ENCODE measurements at places on chromosomes 7 and 10.

DNA sequence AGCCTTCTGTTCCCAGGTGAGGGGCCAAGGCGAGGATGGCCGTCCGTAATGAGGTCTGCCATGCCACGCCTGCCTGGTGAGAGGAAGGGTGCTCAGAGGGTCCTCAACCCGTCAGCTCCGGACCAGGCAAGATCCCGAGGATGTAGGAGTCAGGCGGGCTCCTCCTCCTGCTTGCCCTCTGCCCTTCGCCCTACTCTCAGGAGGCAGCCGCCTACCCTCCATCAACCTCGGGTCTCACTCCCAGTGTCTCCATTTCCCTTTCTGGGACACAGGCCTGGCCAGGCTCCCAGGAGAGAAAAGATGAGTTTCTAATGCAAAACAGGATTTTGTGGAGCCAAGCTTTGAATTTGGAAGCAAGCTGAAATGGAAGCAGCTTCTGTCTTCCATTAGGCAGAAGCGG lies 184.0 kb downstream of the PTPN20 start:
- DNase-seq: no peak

GRCh38 chr7:1560620-1561031 lies 4.6 kb upstream of the TMEM184A start:
- DNase-seq: no peak

- no peak for DNase-seq
Measured at GRCh38 chr7:111043561-111043960, 47.4 kb upstream of the LRRN3 start.

DNA sequence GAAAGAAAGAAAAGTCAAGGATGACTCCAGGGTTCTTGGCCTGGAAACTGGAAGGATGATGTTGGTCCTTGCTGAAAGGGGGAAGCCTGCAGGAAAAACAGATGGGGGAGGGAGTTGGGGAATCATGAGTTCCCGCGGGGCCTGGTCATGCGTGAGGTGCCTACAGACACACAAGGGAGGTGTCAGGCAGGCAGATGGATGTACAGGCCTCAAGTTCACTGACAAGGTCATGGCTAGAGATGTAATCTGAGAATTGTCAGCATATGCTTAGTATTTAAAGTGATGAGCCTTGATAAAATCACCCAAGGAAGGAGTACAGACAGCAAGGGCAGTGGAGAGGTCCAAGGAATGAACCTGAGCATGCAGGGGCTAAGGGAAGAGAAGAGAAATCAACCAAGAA lies 46.8 kb downstream of the DLG5 start:
- no peak for DNase-seq

- no peak for DNase-seq
Measured at GRCh38 chr10:75094465-75094864, 17.0 kb upstream of the SAMD8 start.

- no peak for DNase-seq
Measured at GRCh38 chr10:29026065-29026797, 262.6 kb upstream of the LYZL1 start.

GRCh38 chr10:70222340-70222794 lies 10.9 kb downstream of the PPA1 start:
- DNase-seq: no peak

GRCh38 chr7:7769710-7770627 lies 51.6 kb upstream of the RPA3 start:
- DNase-seq: no peak

DNA sequence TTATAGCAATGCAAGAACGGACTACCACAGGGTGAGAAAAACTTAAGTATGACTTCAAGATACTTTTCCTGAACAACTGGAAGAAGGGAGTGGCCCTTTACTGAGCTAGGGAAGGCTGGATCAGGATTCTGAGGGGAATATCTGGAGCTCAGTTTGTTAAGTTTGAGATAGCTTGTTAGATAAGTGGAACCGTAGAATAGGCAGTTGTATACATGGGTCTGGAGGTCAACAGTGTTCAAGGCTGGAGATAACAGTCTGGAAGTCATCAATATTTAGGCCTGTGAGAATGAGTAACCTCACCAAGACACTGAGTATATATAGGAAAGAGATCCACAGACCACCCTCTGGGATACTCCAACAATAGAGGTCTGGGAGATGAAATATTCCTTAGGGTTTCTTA lies 7.2 kb downstream of the PLEKHA1 start:
- DNase-seq: no peak

GRCh38 chr10:79947083-79947415 lies 1.9 kb downstream of the SFTPD start:
- DNase-seq: no peak

DNA sequence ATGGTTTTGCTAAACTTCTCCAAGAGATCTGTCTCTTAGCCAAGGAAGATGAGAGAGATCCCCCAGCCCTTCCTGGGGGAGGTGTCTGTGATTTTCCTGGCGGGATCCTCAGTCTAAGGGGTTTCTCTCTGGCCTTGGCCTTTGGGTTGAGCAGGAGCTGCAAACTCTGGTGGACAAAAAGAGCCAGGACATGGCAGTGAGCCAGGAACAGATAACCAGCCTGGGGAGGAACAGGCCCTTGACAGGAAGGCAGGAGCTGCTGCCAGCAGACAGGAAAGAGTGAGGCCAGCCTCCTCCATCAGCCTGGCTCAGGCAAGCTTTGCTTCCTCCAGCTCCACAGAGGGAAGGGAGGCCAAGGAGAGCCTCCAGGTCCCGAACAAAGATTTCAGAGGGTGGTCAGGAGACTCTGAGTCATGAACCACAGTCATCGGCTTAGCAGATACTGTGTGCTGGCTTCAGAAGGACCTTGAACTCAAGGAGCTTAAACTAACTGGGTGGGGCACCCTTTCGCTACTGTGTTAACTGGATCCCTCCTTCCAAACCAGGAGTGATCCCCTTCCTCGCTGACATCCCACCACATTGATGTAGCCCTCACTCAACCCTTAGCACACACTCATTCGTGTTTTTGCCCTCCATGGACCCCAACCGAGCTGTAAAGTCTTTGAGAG lies 34.7 kb downstream of the DDIT4 start:
- DNase-seq: no peak

GRCh38 chr10:130897815-130898214 lies 413.7 kb downstream of the TCERG1L start:
- DNase-seq: no peak

DNA sequence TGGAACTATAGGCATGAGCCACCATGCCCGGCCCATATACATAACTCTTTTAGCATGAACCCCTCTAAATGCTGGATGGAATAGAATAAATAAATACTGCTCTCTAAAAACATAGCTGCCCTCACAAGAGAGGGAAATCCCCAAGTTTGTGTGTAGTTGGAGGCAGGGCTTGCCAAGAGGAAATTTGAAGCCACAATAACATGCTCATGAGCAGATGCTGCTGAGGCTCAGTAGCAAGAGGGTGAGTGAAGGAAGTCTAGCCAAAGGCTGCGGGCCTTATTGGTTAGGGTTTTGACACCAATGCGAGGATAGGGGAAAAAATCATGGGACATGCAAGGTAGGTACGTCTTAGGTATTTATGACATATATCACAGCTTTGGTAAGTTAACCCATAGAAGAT lies 17.3 kb downstream of the TPK1 start:
- peak; percentile 17 for DNase-seq

- no peak for DNase-seq
Measured at GRCh38 chr10:53886325-53887300, 914.4 kb downstream of the PCDH15 start.

DNA sequence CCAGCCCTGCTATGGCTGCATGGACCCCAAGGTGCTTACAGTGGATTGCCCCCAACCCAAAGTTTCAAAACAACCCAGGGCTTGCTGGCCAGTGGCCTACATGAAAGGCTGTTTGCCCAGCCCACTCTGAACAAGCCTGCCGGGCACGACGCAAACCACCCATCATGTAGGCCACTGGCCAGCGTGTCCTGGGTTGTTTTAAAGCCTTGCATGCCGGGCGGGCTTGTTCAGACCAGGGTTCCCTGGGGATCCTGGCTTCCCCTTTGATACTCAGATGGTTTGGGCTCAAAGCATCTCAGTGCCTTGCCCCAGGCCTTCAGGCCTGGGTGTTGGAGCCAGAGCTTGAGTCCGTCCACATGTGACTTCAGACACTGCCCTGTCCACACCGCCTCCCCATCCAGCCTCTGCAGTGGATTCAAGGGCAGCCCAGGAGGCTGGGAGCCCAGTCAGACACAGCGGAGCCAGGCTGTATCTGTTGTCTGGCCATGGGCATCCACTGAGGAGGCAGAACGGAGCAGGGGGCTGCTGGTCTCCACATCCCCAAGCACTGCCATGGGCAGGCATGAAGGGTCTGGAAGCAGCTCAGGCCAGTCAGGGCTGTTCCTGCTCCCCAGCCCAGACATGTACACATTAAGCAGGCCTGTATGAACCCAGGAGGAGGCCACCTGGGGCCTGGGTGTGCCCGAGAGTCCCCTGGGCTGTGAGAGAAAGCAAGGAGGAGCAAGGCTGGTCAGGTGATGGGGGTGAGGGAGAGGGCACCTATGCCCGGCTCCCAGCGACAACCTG lies 4.0 kb upstream of the ADIRF start:
- no peak for DNase-seq

GRCh38 chr10:22962817-22963216 lies 35.0 kb downstream of the ARMC3 start:
- DNase-seq: no peak

DNA sequence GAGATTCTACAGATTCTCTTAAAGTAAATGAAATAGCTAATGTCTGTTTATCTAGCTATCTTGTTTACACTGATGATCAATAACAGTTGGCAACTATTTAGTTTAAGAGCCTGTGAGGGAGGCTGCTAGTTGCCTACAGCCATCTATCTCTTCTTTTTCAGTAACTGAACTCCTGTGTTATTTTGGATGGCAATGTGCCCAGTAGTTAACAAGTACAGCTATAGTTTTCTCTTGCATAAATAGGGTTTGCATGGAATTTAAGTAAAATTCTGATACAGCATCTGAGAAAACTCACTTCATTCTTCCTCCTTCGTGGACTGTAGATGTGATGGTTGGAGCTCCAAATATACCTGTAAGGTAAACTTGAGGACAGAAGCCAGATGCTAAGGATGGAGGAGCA lies 219.5 kb upstream of the POT1 start:
- no peak for DNase-seq

DNA sequence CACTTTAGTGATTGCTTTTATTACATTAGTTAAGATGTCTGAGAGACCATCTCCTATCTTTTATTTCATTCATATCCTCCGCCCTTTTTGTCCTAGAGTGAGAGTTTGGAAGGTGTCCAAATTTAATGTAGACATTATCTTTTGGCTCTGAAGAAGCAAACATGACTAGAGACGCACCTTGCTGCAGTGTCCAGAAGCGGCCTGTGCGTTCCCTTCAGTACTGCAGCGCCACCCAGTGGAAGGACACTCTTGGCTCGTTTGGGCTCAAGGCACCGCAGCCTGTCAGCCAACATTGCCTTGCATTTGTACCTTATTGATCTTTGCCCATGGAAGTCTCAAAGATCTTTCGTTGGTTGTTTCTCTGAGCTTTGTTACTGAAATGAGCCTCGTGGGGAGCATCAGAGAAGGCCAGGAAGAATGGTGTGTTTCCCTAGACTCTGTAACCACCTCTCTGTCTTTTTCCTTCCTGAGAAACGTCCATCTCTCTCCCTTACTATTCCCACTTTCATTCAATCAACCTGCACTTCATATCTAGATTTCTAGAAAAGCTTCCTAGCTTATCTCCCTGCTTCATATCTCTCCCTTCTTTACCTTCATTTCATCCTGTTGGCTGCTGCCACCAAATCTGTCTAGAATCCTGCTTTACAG lies 10.4 kb upstream of the CLCN1 start:
- DNase-seq: peak; percentile 58

DNA sequence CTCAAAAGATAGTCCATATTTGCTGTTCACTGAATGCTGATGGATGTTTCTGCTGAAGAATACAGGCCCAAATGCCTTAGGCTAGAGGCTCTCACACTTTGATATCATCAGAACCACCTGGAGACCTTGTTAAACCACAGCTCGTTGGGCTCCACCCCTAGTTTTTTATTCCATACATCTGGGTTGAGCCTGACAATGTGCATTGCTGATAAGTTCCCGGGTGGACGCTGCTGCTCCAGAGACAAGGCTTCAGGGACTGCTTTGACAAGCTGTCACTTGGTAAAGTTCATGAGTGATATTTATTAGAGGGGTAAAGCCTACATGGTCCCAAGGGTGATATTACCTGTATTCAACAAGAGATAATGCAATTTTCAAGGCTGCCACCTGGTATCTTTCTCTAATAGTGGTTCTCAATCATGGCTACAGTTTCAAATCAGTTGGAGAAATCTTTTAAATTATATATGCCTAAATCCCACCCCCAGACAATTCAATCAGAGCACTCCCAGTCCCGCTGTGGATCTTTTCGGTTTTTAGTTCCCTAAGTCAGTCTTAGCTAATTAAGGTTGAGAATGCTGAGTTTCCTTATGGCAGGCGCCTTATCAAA lies 107.1 kb upstream of the GSDME start:
- DNase-seq: no peak

- no peak for DNase-seq
Measured at GRCh38 chr10:48804740-48805182, 120.1 kb downstream of the WDFY4 start.

DNA sequence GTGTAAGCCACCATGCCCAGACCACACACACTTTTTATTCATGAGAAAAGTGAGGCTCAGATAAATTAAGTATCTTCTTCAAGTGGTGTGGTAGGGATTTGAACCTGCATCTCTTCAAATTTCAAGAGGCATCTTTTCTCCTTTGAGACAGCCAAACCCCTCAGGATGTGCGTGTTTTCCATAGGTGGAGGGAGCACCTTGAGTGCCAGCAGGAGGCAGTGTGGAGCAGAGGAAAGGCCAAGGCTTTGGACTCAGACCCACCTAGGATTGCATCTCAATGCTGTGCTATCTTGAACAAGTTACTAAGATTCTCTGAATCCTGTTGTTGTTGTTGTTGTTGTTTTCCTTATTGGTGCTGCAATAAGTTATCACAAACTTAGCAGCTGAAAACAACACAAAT lies 40.2 kb upstream of the MYL10 start:
- no peak for DNase-seq

DNA sequence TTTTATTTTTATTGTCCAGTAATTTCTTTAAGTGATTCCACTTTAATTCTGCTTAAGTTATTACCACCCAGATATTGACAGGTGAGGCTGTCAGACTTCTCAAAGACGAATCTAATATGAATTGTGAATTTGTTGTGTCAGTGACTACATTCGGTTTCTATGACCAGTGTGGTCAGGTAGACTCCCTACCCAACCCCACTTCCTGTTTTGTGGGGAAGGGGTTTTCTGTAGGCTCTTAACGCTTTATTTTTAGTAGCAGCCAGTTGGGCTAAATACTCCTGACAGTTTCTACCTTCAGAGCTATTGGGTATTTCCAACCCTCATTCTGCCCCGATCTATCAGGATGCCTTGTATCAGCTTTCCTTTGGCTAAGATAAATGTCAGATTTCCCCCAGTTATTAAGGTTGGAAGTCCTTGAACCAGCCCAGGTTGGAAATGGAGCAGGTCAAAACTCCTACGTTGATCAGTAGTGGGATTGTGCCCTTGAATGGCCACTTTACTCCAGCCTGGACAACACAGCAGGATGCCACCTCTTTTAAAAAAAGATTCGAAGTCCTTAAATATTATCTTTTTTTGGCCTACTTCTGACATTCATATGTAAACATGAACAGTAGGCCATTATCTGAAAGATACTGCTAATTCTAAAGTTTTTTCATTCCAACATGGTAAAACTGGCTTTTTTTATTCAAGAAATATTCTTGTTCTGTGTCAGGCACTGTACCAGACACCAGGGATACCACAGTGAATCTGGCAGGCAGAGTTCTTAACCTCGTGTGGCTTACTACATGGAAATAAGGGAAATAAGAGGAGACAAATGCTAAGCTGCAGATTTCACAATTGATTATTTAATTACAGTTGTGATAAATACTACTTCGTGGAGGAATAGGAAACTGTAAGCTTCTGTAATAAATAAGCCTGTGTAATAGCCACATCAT lies 133.3 kb upstream of the SAMD8 start:
- no peak for DNase-seq

Data from activated CD4-positive, alpha-beta T cell treated with anti-CD3 and anti-CD28 coated beads for 24 hours (primary cell).